ENCODE measurements at places on chromosomes 7 and 10.

DNA sequence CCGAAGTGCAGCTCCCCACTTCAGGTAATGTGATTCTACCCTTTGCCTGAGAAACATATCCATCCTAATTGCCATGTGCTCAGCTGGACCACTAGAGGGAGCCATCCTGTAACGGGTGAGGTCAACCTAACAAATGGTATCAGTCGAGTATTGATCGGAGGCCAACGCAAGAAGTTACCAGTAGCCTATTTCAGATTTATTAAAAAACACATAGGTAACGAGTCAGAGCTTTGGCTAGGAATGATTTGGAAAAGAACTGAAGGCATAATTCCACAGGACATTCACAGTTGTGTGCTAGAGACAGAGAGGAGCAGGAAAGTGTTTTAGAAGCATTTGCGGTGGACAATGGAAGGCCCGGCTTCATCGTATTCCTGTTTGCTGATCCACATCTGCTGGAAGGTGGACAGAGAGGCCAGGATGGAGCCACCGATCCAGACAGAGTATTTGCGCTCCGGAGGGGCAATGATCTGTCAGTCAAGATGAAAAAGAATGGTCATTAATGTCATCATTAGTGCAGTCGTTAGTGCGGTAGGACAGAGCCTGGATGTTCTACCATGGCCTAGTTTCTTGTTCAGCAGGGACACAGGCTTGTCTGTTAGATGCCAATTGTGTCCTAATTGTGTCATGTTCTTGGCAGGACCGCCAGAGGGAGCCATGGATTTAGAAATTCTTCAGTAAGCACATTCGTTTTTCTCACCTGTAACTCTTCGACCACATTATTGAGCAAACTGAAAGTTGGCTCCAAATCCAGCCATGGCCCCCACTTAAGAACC lies 17.5 kb downstream of the ACTA2 start:
- DNase-seq, result peak; percentile 79

DNA sequence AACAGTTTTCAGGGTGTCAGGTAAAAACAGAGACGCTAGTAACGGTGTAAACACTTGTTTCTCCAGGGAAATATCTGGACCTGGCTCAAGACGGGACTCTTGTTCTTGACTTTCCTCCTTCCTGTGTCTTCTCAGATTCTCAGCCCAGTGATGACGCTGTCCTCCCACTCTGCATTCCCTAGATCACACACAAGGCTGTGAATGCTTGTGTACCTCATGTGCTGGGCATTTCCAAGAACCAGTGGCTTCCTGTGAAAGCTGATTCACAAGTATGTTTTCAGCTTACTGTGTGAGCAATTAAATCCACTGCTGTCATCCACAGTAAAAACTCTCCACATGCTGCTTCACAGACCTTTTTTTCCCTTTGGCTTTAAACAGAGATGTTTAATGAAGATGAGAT lies 193.8 kb upstream of the DPP6 start:
- no peak for DNase-seq

GRCh38 chr7:17832242-17832641 lies 108.1 kb downstream of the SNX13 start:
- DNase-seq, result no peak

DNA sequence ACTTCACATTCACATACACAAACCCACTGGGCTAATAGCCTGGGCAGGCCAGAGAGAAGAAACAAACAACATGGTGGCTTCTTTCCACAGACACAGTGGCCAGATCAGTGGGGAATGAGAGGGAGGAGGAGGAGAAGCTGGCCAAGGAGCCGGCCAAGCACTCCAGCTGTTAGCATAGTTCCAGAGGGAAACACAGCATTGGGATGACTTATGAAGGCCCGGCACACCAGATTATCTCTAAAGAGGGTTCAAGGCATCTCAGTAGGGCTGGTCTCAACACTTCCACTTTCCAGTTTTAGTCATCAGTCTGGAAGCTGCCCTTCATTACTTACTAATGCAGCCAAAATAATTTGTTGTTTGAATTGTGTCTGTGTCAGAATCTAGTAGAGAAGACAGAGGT lies 42.1 kb upstream of the GPR26 start:
- no peak for DNase-seq

DNA sequence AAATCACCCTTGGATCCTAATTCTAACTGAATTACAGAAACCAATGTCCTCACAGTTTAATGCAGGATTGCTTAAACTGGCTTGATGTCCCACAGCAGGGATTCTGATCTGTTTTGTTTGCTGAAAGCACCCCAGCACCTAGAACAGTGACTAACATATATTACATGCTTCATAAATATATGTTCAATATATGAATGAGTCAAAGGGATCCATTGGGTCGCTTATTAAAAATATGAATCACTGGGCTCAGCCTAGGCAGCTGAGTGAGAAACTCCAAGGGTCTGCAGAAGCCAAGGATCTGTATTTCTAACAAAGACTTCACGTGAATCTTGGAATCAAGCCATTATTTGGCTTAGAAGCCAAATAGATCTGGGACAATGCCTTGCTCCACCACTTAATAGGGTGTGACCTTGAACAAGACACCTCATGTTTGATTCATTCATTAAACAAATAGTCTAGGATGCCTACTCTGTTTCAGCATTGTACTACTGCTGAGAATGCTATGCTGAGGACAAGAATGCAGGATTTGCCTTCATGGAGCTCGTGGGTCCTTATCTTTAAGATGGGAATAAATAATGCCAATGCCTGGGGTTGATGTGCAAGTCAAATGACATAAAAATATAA lies 103.4 kb upstream of the DLX6 start:
- DNase-seq, result no peak

GRCh38 chr7:105087981-105088380 lies 74.0 kb downstream of the KMT2E start:
- no peak for DNase-seq

DNA sequence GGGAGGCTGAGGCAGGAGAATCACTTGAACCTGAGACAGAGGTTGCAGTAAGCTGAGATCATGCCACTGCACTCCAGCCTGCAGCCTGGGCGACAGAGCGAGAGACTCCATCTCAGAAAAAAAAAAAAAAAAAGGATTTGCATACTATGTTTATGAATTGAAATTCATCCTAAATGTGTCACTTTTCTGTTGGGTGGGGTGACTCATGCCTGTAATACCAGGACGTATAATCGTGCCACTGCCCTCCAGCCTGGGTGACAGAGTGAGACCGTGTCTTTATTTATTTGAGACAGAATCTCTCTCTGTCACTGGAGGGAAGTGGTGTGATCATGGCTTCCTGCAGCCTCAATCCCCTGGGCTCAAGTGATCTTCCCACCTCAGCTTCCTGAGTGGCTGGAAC lies 5.8 kb downstream of the ZNF212 start:
- no peak for DNase-seq

DNA sequence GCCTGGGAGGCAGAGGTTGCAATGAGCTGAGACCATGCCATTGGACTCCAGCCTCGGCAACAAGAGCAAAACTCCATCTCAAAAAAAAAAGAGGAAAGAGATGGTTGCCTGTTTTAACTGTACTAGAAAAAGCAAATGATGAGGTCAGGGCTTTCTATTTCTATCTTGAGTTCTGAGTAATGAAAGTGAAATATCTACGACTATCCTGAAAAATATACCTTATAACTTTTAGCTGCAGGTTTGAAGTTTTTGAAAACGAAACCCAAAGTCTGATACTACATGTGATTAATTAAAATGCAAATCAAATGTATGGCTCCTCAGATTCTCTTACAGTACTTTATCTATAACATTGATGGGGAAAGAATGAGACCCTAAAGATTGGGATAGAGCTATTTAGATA lies 636.2 kb upstream of the LRRN3 start:
- no peak for DNase-seq

- no peak for DNase-seq
These were observed 34.1 kb downstream of the HIF1AN start for GRCh38 chr10:100569687-100570481.

- DNase-seq, result peak; percentile 81
These were observed 15.8 kb upstream of the CAMK1D start for GRCh38 chr10:12333380-12334185.

GRCh38 chr10:119597405-119598186 lies 832 bp upstream of the TIAL1 start:
- DNase-seq, result no peak

GRCh38 chr7:137886746-137887145 lies 40.0 kb upstream of the DGKI start:
- DNase-seq, result no peak

DNA sequence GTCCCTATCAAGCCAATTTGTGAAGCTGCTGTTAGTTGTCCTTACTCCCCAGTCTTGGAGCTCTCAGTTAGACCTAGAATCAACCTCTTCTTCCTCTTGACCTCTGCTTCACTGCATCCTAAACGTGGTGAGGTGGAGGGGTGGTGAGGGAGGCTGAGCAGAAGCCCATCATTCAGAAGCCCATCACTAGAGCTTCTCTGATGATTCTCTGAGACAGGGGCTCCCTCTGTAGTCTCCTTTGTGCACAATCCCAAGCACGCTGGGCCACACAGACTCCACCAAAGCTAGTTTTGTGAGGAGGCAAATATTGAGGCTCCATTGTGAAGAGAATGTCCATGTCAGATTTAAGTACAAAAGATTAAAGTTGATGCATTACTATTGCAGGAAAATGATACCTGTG lies 163.8 kb upstream of the PRSS1 start:
- DNase-seq, result no peak

- DNase-seq, result peak; percentile 54
These were observed 49.5 kb downstream of the CHN2 start for GRCh38 chr7:29243910-29244655.

GRCh38 chr7:30789334-30789711 lies 18.1 kb downstream of the MINDY4 start:
- no peak for DNase-seq

DNA sequence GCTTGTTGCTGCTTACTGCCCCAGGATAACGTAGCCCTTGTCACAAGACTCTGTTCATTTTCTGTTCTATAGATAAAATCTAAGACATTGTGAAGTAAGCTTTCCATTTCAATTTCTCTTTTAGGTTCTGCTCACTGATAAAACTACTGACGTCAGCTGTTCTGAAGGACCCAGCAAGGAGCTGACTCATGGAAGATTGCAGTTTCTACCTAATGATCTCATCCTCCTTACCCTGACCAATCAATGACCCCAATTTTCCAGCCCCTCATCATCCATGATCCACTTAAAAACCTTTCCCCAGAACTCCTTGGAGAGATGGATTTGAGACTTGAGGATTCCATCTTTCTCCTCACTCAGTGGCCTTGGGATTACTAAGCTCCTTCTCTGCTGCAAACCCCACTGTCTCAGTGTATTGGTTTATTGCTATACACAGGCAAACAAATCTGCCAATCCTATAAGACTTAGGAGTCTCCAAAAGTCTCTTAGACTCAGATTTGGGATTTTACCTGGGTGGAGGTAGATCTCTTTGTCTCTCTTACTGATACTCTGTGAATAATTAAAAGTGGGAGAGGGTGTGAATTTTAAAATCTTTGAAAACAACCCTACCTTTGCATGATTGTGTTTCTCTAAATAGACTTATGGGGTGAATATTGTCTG lies 109.2 kb upstream of the TRIM24 start:
- DNase-seq, result no peak

DNA sequence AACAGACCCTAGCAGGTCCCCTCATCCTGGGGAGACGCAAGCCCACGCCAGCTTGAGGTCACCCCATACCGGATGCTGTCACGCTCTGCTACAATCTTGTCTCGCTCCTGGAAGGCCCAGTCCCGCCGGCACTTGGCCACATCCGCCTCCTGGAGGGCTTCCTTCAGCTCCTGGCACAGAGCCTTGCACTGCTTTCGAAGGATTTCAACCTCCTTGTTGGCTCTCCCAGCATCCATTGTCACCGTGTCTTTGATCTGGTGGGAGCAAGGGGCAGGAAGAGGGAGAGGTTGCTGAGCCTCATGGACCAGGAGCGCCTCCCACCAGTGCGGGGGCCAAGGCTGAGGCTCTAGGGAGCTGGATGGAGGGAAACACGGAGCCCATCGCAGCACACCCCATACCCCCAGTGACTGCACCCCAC lies 90.9 kb downstream of the DLG5 start:
- DNase-seq, result no peak

DNA sequence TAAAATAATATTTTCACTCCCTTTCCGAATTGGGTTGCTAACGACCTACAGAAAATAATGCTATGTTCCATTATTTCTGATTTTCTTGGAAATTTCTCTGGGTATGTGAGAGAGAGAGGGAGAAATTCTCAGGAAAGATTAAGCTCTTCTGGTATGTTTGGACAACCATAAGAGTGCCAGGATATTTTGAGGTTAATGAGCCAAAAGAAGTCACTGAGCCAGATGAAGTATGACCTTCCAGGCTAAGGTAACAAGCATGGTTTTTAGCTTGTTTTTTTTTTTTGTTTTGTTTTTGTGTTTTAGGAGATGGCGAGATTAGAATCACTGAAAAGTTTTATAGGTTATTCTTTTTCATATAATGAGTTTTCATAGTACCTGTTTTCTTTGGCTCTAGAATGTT lies 171.0 kb upstream of the FOXP2 start:
- no peak for DNase-seq

DNA sequence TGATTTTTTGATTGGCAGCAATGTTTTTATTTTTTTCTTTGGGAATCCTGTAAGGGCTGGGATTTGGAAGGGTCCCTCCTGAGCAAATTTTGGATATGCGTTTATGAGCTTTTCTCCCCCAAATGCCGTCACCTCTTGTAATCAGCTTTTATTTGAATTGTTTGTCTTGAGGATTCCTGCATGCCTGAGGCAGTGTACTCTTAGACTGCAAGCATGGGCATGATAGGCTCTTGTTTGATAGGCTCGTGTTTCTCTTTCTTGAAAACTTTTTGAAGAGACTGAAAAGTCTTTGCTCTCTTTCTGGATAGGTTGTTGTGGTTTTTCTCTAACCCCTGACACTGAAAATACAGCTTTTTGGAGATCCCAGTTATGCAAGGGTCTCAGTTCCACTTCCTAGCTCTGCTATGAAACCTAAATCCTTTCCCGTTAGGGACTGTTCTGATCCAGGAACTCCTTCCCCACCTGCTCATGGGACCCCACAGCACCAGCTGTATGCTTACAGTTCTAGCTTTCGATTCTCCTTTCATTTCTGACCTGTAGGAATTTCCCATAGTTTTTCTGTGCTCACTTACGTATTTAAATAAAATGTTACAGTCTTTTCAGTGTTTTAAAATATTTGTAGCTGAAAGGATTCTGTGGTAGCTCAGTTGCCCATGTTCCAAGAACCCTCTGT lies 17.2 kb downstream of the TSPAN13 start:
- no peak for DNase-seq

- DNase-seq, result peak; percentile 62
These were observed 4.0 kb upstream of the RBM28 start for GRCh38 chr7:128347647-128348097.

DNA sequence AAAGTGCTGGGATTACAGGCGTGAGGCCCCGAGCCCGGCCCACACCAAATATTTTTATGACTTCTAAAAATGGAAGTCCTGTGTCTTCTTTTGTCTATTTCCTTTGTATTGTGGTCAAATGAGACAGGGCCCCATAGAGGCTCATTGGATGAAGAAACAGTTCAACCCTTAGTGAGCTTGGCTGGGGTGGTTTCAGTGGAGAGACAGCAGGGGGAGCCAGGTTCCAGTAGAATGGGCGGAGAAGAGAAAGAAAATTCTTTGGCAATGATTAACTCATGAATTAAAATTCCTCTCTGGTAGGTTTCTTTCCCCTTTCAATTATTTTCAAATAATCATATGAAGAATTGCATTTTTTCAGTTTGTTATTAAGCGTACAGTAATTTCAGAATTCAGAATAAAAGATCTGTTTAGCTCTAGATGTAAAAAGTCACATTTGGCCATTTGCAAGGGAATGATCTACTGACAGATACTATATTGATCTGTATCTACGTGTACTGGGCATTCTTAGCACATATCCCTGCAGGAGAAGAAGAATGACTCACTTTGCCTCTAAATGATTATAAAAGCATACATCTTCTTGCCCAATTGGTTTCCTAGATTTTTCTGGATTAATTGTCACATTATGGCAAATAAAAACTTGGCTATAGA lies 43.2 kb downstream of the PNLIPRP3 start:
- no peak for DNase-seq

- DNase-seq, result no peak
These were observed 57.9 kb downstream of the PRF1 start for GRCh38 chr10:70544431-70545340.

Data from NCI-H1417 (cell line).